Karpas-422 (cell line): ENCODE measurements at places on chromosomes 1 and 21.

DNA sequence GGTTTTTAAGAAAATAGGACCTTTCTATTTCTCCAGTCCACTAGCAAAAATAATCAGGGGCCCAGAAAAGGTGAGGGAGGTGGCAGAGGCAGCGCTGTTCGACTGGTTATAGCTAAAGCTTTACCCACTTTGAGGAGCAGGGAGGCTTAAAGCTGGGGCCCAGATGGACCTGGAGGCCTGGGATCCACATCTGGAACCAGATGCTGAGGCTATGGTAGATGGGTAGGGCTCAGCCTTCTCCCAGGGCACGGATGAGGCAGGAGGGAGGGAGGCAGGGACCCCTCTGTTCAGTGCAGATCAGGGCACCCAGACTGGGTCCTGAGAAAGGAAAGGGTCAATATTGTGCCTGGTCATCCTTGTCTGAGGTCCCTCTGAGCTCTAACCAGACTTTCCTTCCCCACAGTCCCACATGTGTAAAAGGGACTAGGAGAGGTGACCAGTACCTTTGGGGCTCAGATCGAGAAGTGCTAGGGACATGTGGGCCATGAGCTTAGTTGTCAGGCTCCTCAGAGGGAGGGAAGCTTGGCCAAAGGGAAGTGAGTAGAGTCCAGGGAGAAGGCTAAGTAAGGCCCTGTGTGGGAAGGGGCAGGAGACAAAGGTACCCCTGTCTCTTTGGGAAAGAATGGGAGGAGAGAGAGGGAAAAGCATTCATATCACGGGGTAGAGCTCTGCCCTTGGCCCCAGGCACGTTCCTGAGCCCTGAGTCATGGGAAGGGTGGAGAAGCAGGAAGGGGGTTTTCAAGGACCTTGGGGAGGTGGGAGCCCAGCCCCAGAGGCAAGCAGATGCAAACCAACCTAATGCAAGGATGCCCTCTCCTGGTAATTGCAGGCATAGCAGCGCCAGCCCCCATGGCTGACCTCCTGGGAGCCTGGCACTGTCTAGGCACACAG lies 15.4 kb downstream of the LMNA start:
- peak; percentile 90 for DNase-seq

DNA sequence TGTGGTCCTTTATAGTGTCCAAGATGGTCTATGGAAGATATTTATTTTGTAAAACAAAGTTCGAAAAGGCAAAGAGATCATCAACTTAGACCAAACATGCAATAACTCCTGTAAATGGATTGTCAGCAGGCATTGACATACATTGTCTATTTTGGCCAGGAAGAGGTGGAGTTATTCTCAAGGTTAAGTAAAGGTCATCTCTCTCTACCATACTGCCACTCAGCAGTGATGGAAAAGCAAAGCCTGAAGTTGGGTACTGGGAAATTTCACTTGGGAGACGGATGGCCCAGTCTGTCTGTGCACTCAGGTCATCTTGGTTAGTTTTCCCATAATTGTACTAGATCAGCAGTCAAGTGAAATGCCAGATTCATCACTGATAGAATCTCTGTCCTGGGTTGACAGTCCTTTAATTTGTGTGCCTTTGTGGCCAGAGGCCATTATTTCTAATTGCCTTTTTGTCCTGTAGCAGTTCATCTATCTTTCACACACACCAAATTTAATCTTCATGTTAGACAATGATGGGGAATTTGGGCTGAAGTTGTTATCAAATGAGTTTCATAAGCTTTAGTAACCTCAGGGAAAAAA lies 17.5 kb downstream of the PIGP start:
- DNase-seq = no peak

DNA sequence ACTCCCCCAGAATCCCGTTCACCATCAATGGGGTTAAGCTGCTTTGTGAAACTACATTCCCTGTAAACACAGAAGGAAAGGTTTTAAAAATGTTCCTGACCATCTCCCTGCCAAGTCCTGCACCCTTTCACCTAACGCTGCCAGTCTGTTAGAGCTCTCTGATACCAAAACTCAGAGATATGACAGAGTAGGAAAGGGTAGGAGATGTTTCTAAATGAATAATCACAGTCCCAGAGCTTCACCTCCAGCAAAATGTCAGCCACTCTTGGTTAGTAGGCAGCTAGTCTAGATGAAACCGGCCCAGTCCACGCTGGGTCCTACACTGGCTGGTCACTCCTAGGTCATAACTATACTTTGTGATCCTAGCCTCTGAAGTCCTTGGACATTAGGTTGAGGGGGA lies 26.7 kb downstream of the SLAMF6 start:
- no peak for DNase-seq

DNA sequence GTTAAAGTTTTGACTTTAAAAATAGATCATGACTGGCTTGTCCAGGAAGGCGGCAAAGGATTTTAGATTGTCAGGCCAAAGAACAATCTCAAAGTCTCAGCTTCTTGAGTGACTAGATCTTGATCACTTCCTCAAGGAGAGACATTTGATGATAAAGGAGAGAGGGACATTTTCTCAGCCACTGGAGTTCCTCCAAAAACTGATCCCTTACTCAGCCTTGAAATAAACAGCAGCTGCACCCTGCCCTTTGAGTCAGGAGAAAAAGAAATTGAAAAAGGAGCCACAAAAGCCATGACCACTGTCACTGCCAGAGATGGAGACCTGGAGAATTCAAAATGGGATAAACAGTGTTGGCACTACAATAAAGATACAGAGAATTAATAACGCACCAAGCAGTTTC lies 288.4 kb upstream of the PRMT6 start:
- no peak for DNase-seq

DNA sequence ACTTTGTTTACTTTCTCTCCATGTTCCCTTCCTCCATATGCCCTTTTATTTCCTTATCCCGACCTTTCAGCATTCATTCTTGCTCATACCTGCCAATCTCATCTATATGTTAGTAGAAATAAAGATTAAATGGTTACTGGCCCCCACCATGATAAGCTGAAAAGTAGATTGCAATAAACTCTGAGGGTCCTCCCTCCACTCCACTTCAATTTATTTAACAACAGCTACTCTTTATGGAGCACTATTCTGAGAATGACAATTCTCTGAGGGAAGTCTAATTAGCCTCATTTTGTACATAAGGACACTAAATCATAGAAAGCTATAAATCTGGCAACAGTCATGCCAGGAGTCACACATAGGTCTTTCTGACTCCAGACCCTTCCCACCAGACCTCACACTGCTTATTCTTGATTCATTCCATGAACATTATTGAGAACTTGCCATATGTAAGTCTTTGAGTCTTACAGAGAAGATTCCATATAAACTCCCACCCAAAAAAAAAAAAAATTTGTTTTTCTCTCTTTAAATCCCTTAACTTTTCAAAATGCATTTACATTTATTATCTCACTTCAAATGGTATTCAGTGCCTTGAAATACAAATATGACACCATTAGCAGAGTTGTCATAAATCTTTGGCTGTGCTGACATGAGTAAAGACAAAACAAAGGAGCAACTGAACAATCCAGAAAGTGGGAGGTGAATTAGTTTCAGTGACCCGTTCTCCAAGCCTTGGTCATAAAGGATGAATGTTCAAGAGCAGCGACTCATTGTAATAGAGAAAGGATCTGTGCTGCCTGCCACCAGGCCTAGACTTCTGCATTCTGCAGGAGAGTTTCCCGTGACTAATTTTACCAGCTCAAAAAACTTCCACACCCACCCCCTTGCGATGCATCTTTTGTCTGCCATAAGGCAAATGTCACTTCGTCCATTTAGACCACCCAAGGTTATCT lies 28.5 kb downstream of the PALMD start:
- DNase-seq = no peak

GRCh38 chr1:118210723-118211110 lies 25.7 kb upstream of the SPAG17 start:
- no peak for DNase-seq

- no peak for DNase-seq
Observed at GRCh38 chr1:179287946-179288345, 5.7 kb upstream of the SOAT1 start.

DNA sequence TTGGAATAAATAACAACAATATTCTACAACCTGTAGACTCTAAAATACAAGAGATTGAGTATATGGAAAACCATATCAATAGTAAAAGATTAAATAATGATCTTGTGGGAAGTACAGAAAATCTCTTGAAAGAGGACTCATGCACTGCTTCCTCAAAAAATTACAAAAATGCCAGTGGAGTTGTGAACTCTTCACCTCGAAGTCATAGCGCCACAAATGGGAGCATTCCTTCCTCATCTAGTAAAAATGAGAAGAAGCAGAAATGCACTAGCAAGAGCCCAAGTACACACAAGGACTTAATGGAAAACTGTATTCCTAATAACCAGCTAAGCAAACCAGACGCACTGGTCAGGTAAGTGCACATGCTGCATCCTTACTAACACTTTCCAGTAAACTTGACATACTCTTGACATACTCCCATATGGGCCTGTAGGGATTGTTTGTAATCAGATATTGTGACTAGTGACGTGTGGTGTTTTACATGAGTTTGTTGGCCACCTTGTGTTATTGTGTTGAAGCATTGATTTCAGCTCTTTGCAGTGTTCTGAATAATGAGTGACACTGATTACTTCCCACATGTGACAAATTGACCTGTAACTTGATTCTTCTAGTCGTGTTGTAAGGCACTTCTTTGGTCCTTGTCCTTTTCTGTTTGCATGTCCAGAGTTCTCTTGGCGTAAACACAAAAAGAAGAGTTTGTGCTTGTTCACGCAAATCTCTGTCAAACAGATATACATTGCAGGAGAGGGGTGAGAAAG lies 28.0 kb downstream of the MACO1 start:
- DNase-seq = no peak

- no peak for DNase-seq
Observed at GRCh38 chr1:181429462-181429861, 53.9 kb upstream of the CACNA1E start.

DNA sequence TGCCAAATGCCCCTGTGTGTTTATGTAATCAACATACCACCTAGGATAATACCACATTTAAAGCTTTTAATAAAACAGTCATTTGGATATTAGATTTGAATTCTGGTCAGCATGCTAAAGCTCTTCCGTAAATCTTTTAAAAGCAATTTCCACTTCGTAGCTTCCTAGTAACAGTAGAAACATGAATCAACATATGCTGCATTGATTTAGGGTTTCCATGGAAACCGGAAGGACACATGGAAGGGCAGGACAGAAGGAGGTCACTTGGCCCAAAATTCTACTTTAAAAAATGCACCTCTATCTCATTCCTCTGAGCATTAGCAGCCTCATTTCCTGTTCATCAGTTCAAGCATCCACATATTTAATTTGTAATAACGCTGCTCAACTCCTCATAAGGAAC lies 8.1 kb downstream of the RGS8 start:
- peak; percentile 79 for DNase-seq

DNA sequence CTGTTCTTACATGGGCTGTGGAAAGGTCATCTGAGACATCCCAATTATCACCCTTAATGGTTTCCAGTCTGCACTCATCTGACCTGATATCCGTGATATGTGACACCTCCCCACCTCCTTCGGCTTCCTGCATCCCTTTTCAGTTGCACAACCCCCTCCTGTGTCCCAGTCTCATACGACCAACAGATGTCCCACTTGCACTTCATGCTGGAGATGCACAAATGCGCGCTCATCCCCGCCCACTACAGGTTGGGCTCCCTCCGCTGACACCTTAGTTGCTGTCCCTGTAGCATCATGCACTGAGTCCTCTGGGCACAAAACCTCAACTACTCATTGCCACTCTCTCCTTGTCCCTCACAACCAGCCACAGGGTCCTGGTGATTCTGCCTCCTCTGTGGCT lies 94.4 kb downstream of the MIS18A start:
- no peak for DNase-seq

DNA sequence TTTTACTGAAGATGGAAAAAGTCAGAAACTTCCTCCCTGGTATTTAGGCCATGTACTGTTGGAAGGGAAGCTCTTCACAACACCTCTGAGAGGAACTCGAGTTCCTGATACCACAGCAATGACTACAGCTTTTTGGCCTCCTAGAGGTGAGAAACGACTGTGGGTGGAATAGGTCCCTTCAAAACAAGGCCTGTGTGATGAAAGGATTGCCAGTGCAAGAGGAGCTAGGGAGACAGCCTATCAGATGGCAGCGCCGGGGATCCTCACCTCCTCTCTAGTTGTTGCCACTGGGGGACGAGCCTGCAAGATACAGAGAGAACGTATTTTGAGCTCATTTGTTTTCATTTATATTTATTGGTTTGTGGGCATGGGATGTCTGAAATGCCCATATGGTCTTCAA lies 187.8 kb upstream of the KCND3 start:
- DNase-seq = no peak

DNA sequence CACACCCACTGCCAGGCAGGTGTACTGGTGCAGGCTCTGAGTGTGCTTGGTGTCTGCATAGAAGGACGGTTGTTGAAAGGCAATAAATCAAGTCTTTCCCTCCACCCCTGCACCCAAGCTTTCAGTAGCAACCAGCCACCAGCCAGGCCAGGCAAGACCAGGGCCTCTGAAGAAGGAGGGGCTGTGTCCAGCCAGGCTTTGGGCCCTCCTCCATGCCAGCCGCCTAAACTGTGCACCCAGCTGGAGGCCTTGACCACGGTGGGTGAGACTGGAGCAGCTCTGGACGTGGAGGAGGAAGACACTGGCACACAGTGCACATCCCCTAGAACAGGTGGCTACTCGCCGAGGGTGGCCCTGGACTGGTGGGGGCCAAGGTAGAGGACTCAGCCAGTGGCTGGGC lies 4.9 kb downstream of the OLIG2 start:
- no peak for DNase-seq

DNA sequence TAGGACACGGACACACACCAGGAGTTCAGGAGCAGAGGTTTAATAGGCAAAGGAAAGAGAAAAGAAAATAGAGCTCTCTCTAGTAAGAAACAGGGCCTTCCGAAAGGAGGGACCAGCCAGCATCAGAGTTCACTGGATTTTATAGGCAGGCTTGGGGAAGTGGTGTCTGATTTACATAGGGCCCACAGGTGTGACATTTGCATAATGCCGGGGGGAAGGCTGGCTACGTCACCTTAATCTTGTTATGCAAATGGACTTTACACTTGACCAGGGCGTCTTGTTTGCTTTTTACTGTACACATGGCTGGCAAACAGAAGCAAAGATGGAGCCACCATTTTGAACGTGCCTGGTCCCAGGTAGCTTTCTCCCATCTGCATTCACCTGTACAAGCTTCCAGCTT lies at the start of gene OR14A16:
TSS of gene OR14A16 (minus strand) at position 97 of the 400 bp plus-strand sequence. CDS start 8,390 bp downstream, outside the sequence.
- no peak for DNase-seq

- DNase-seq = no peak
Observed at GRCh38 chr1:47515164-47515789, 77.4 kb downstream of the FOXD2 start.

- peak; percentile 76 for DNase-seq
Observed at GRCh38 chr1:192506741-192507155, 68.8 kb upstream of the RGS1 start.
